ENCODE measurements at places on chromosomes 13 and 19.
A peak's percentile ranks its signal among the peaks of the same experiment; 100 is the strongest.

DNA sequence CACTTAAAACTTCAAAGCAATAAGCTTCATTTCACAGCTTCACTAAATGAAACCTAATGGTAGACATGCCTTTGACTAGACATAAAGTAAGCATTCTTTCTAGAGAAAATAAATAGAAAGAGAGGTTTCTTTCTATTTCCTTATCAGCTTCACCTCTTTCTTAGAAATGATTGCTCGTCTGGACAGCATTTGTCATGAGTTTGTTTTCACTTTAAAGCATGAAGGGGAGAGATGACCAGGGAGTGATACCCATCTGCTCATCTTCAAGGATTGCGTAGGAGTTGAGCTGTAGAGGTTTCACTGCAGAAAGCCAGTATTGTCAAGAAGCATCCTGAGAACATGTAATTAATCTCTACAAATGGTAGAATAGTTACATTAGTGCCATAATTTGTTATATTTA is 61.3 kb downstream of the COL4A2 start:
- no peak for DNase-seq

GRCh38 chr13:80214521-80214991 is 126.4 kb downstream of the SPRY2 start:
- no peak for DNase-seq

DNA sequence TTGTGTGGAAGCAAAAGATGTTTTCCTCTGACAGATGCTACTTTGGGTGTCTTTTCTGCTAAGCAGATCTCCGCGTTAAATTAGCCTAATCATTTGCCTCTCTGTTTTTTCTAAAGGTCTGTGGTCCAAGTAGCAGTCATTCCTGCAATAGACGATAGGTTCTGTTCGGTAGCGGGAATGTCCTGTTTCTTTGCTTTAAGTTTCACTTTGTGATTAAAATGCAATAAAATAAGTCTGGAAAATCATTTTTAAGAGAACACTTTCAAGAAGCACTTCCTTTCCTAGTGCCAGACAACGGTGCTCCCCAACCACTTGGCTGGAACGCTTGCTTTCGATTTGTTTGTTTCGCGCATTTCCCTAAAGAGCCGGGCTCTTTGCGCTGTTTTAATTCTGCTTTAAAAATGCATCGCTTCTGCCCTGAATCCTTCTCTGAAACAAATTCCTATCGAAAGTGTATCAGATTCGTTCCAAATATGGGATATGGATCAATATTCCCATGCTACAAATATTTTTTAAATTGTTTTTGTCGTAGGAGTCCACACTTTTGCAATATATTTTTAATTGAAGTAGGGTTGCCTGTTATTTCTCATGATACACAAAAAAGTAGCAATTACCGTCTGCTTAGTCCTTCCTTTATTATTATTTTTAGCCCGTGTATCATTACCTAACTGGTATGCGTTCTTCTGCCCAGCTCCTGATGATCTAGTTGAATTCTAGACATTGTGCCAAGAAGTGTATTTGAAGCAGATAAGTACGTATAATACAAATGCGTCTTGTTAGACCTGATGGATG is 14.2 kb downstream of the ZIC2 start:
- no peak for DNase-seq

DNA sequence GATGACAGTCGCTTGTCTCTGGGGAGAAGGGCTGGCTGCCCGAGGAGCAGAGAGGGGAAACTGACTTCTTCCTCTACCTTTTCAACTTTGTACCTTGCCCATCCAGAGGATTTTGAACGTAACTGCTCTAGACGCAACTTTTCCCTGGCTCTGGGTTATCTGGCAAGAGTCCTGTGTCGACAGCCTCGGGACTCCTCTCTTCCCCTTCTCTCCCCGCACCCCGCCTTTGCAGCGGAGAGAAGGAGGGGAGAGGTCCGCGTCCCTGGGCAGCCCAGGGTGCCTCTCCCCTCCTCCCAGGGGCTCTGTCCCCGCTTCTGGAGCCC is 574 bp downstream of the SH3GL1 start:
- DNase-seq = peak; percentile 44

DNA sequence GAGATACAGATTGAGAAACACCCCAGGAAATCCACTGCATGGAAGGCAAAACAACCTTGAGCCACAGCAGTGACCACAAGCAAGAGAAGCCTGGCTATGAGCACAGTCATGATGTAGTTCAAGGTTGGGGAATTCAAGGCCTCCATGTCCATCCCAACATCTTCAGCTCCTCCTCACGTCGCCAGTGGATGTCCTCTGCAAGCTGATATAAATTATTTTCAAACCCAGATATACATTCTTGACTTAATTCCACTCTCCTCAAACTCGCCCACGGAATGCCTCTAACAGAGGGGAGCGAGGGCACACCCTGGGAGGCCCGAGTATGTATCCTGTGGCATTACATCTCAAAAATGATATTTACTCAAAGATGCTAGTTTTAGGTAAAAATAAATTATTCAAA is 105.5 kb downstream of the SHISA2 start:
- no peak for DNase-seq

All from ELR (cell line).